ENCODE measurements at places on chromosomes 7 and 10.

DNA sequence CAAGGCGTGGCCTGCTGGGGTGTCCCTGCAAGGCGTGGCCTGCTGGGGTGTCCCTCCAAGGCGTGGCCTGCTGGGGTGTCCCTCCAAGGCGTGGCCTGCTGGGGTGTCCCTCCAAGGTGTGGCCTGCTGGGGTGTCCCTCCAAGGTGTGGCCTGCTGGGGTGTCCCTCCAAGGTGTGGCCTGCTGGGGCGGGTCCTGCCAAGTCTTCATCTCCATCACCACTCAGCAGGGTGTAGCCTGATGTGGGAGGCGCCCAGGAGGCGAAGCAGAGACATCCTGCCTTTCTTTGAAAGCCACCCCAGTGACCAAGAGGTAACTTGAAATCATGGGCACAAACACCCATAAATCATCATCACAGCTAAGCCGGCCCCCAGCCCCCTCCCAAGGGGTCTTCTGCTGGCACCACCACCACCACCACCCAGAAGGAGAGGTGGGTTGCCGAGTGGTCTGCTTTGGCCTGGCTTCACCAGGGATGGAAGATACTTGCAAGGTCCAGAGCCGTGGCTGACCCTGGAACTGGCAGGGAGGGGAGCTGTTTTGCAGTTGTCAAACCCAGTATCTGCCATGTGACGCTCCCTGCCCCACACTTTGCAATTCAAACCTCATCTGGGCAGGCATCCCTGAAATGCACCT, 190.6 kb downstream of the EBF3 start:
- DNase-seq, result no peak

GRCh38 chr7:137850571-137850970, 3.8 kb upstream of the DGKI start:
- peak; percentile 57 for DNase-seq

DNA sequence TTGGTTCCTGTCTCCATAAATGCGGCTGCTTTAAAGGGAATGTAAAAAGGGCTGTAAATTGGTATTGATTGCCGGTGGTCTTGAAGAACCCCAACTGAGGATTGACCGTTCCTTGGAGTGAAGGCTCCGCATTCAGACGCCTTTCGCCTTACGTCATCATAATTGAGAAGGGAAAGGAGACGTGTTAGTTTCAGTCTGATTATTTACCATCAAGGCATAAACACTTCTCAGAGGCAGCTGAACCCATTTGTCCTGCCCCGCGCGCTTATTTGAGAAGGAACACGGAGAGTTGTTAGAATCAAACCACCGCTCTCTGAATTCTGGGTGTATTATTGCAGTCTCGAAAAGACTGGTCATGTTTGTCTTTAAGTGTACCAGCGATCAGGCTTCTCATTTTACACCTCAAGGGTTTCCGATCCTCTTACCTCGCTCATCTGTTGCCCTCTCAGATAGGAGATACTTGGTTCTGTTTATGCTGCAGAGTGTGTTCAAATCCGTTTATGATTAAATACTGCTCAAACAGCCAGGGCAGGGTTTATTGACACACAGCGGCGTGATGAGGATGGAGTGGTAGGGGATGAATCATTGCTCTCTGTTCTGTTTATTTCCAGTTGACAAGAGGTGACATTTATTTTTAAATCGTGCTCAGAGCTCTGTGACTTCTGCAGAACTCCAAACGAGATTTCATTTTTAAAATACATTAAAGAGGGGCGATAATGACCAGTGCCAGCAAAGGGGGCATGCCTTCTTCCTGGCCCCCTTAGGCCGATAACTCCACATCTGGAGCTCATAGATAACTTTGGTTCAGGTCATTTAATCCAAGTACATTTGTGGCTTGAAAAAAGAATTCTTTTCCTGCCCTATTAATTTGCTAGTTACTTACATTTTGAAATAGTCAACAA, 30.4 kb downstream of the FOXK1 start:
- DNase-seq, result peak; percentile 56

- DNase-seq, result no peak
Observed at GRCh38 chr10:109218207-109218606, 705.1 kb downstream of the XPNPEP1 start.

- DNase-seq, result no peak
Observed at GRCh38 chr7:155497149-155497901, 39.4 kb downstream of the EN2 start.

GRCh38 chr7:46633200-46633599, 712.1 kb upstream of the IGFBP3 start:
- no peak for DNase-seq

DNA sequence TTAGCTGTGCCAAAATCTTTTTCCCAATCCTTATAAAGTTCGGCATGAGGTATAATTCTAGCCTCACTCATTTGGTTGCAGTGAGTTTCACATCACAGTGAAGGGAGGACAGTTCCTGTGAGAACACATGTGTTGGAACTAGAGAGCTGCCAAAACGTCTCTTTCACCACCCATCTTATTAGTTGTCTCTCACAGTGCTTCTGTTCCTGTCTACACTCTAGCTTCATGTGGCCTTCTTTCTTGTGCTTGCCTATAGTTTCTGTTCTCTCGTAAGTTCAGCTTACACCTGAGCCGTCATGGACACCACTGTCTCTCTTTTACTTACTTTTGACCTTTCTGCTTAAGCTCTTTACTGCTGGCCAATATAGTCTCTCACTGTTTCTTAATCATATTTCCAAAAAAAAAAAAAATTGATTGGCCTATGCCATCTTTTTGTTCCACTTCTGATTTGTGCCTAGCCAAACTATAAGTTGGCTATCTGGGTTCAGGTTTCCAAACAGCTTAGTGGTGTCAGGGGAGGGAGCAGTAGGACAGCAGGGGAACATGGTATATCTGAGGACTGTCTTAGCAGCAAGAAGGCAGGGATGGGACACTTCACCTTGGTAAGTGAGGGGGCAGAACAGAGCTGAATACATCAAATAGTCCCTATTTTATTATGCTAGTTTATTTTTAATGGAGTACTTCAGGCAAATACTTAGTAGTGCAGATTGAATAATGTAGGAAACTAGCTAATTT, 38.0 kb downstream of the ZNRF2 start:
- DNase-seq, result no peak

GRCh38 chr10:131874991-131875451, 25.8 kb upstream of the PPP2R2D start:
- DNase-seq, result peak; percentile 64

- DNase-seq, result no peak
Observed at GRCh38 chr7:7517754-7518153, 17.9 kb downstream of the COL28A1 start.

DNA sequence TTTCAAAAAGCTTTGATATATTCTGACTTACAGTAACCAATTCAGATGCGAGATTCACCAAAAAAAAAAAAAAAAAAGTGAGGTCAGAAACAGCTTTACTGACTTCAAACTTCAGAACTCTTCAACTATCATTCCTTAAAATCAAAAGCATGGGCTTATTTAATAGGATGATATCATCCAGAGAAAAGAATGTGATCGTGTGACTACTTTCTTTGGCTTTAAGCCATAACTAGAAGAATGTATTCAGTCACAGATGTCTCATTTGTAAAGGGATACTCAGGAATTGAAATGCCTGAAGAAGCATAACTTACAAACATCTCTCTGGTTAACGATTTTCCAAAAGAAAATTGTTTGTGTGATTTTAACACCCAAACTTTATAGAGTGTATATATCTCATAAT, 11.5 kb downstream of the TPK1 start:
- DNase-seq, result peak; percentile 27

Data from HFFc6 (cell line).